ENCODE measurements at places on chromosomes 7 and 10.

DNA sequence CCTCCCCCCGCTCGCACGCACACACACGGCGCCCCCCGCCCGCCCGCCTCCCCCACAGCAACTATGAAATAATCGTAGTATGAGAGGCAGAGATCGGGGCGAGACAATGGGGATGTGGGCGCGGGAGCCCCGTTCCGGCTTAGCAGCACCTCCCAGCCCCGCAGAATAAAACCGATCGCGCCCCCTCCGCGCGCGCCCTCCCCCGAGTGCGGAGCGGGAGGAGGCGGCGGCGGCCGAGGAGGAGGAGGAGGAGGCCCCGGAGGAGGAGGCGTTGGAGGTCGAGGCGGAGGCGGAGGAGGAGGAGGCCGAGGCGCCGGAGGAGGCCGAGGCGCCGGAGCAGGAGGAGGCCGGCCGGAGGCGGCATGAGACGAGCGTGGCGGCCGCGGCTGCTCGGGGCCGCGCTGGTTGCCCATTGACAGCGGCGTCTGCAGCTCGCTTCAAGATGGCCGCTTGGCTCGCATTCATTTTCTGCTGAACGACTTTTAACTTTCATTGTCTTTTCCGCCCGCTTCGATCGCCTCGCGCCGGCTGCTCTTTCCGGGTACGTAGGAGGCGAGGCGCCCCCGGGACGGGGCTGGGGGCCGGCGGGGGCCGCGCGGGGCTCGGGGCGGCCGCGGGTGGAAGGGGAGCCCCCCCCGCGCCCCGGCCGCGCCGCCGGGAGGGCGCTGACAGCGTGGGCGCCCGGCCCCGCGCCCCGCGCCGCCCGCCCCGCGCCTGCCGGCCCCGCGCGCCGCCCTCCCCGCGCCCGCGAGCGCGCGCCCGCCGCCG is 441 bp downstream of the BMI1 start:
- peak; percentile 73 for DNase-seq

DNA sequence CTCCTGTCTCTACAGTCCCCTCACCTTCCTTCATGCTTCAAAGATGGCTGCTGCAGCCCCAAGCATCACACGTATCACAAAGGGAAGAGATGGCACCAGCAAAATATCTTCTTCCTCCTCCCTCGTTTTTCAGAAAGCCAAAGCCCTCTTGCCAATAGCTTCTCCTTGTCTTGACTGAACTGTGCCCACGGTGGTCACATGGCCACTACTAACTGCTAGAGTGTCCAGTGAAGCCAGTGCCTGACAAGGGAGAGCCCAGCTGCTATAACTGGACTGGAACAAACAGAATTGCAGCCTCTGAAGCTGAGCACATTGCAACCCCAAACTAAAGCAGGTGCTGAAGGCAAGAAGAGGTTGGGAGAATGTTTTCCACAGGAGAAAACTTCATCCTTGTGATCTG is 120.8 kb upstream of the RET start:
- no peak for DNase-seq

GRCh38 chr10:117399341-117400196 is 24.3 kb upstream of the PDZD8 start:
- no peak for DNase-seq

- DNase-seq = no peak
Observed at GRCh38 chr10:2992401-2993198, 74.7 kb upstream of the PFKP start.

- peak; percentile 51 for DNase-seq
Observed at GRCh38 chr7:103499976-103500375, 54.0 kb upstream of the SLC26A5 start.

DNA sequence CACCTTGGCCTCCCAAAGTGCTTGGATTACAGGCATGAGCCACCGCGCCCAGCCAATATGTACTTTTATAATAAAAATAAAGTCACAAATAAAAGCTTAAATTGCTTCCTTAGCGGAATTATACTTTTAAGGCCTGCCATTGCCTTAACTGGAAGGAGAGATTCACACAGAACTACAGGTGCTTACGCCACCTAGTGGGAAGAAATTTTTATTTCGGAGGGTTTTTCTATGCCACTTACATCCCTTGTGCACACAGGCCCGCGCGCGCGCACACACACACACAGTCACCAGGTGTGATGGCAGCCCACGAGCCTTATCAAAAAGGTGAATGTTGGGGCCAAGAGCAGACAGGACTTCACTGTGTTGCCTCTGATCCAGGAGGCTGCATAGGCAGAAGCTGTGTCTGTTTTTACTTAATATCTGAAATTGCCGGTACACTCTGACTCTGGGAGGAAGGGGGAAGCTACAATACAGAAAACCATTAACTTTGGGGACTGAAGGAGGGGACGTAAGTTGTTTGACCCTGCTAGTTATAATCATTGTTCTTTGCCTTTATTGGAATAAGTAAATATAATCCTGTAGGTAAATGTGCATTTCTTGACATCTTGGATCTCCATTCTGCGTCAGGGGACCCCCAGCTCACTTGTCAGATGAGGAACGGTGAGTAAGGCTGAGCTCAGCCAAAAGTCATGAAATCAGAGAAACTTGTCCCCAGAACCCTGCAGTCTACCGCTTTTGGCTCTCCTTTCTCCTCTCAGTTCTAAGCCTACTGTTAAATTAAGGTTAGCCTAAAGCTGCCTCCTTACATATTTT is 87.1 kb downstream of the SLC16A9 start:
- peak; percentile 58 for DNase-seq

DNA sequence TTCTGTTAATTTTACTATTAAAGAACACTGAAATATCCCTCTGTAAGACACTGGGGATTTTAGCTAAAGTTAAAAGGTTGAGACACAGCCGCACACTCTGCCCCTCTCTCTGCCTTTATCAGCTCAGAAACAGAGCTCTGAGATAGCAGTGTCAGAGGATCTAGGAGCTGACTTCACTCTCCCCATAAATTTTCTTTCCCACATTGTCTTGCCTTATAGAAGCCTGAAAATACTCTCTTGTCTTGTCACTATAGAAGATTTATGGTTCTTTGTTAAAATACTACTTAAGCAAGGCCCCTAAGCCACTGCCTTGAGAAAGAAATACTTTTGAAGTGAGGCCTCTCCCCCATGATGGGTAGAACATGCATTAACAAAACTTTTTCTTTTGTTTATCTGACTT is 105.7 kb upstream of the C10orf90 start:
- peak; percentile 3 for DNase-seq

GRCh38 chr7:143504215-143504936 is 26.7 kb downstream of the TAS2R41 start:
- no peak for DNase-seq

DNA sequence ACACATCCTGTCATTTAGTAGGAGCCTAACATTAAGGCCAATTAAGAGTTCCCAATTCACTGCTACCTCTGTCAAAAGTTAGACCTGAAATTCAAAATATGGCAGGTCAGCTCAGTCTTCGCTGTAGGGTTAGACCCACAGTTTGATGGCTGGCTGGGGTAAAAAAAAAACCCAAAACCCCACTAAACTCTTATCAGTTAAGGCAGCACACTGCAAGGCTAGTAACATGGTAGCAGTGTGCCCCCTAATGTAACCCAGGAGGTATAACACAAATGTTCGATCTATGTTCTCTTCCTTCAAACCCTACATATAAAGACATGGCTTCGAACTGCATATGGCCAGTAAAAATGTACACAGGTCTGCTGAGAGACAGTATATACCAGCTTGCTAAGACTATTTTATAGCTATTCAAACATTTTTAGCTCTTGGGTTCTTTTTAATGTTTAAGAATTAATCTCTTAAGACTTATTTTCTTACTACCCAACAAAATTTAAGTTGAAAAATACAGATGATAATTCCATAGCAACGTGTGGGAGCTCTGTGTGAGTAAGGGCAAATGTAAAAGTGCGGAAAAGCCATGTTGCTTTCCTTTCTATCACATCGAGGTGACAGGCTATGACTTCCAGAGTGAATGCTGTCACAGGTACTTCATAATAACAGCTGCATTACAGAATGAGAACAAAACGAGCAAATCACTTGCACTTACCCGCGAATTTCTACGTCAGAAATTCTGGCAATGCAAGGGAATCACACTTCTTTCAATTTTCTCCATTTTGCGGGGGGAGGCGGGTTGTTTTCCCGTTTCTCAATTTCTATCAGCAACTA is 168.4 kb upstream of the IMMP2L start:
- peak; percentile 34 for DNase-seq
